ENCODE measurements at places on chromosomes 5 and 9. TPM values are rescaled to one million over a fixed set of nuclear protein-coding genes. Genes with fewer than 3 reads are reported as not detected.

Gene CKMT2
- total RNA-seq = not detected

DNA sequence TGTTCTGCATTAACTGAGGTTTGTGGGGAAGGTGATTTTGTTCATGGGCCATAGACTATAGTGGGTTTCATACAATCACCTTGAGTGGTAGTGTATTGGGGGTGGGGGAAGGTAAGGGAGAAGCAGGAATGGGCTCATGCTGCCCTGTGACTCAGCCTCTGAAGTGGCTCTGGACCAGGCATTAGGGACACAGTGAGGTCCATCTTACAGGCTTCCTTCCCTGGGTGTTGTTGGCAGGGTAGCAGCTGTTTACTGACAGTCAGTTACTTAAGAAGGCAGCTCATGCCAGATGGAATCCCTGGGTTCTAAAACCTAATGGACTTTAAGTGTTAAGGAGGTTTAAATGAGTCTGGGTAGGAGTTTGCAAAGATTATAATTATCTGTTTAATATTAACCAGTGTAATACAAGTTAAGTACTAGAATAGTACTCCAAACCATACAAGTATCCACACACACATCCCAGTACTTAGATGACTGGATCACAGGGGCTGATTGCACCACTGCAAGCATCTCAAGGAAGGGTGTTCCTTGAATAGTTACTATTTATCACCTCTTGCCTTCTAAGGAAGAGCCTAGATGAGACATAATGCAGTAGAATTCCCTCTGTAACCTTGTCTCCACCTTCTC, 59.3 kb downstream of the CAST start:
- no peak for DNase-seq

DNA sequence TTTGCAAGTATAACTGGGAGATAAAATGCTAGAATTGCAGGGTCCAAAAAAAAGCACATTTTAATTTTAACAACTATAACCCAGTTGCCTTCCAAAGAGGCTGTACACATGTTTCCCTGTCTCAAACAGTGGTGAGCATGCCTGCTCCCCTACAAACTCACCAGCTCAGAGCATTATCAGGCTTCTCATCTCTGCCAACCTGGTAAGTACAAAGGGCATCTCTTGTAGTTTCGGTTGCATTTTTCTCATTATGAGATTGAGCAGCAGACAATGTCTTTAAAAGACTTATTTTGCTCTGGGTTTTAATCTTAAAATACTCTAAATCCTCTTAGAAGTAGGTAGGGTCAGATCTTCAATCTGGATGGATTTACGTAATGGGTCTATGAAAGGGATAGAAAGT, 107.1 kb upstream of the MSX2 start:
- no peak for DNase-seq

GRCh38 chr9:35822926-35823325, 5.6 kb downstream of the FAM221B start:
- DNase-seq = no peak

Measured in A673 (cell line).